ENCODE measurements at places on chromosomes 13 and 19. TPM values are rescaled to one million over a fixed set of nuclear protein-coding genes. Genes with fewer than 3 reads are reported as not detected.

Gene GAMT
- total RNA-seq: 30.7 TPM

Gene COMP
- total RNA-seq: not detected

Gene TSSK6
- 3.7 TPM for total RNA-seq

- DNase-seq: no peak
These were observed 59.0 kb downstream of the WDFY2 start for GRCh38 chr13:51643105-51643881.

- DNase-seq: peak; percentile 36
These were observed 5.0 kb downstream of the SYCE2 start for GRCh38 chr19:12913851-12914690.

- DNase-seq: no peak
These were observed 2714.5 kb upstream of the PCDH20 start for GRCh38 chr13:64130171-64130570.

DNA sequence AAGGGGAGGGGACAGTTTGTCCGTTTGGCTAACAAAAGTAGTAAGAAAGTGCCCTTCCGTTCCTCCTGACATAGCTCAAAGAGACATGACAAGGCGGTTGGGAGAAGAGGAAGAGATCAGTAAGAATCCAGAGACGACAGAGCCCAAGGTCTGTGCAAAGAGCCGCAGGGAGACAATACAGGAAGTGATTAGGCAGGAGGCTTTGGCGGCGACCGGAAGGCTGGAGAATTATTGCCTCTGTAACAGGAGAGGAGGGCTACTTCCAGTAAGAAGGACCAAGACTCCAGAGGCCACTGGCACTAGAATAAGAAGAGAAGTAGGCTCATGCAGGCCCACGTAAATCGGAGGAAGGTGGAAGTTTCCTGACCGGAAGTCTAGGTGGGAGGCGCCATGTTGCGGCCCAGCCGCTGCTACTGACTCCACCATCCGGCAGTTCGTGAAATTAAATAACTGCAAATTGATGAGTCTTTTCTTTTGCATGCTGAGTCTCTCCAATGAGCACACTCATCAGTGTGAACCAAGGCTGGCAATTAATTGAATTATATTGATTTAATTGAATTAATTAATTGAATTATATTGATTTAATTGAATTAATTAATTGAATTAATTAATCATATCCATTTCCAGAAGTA, 9.9 kb downstream of the RFX2 start:
- DNase-seq: peak; percentile 33

GRCh38 chr13:67138970-67139369, 91.2 kb downstream of the PCDH9 start:
- no peak for DNase-seq

GRCh38 chr13:66558506-66558905, 671.6 kb downstream of the PCDH9 start:
- DNase-seq: no peak
